ENCODE measurements at places on chromosomes 7 and 10.

GRCh38 chr10:90804354-90804753 is 53.5 kb downstream of the HTR7 start:
- no peak for DNase-seq

DNA sequence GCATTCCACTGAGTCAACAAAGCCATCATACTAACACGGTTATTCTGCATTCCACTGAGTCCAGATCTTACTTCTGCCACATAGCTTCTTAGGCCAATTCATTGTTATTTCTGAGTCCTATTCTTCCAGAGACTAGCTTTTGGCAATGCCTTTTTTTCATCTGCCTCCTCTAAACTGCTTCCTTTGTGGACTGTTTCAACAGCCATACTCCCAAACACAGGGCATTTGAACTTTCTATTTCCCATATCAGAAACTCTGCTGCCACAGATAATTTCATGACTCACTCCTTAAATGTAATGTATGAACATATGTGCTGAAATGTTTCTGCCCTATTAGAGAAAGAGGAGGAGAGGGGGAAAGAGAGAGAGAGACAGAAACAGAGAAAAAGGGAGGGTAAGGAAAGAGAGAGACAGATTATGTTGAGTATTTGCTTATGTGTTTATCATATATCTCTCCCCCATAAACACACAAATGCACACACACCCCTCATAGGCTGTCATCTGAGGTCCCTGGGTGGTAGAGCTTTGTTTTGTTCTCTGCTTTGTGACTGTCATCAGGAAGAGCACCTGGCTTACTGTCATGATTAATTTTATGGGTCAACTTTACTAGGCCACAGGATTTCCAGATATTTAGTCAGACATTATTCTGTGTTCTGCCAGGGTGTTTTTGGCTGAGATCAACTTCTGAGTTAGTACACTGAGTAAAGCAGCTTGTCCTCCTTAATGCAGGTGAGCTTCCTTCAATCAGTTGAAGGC is 308.0 kb upstream of the KCND2 start:
- DNase-seq: no peak

- DNase-seq: peak; percentile 72
Measured at GRCh38 chr7:74542558-74543117, 88.9 kb downstream of the GTF2IRD1 start.

DNA sequence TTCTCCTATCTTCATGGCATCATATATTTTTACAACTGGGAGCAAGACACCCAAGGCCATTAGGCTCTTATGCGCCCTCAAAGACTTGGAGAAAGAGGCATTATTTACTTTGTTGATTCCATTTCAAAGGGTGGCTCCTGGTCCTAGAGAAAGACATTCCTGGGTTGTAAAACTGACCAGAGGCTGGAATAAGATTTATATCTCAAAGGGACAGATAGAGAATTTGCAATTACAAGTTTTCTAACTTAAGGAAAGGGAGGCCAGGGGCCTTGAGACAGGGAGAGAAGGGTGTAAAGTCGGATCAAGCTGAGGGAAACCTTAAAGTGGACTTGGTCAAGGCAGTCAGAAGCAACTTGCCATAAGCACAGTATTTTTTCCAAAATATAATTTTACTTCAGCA is 1086.0 kb downstream of the SORCS3 start:
- DNase-seq: no peak

GRCh38 chr7:42096268-42096667 is 140.7 kb downstream of the GLI3 start:
- DNase-seq: no peak

GRCh38 chr10:103082683-103083082 is 110.4 kb downstream of the NT5C2 start:
- no peak for DNase-seq

GRCh38 chr10:119546009-119546408 is 3.5 kb upstream of the RGS10 start:
- DNase-seq: no peak

DNA sequence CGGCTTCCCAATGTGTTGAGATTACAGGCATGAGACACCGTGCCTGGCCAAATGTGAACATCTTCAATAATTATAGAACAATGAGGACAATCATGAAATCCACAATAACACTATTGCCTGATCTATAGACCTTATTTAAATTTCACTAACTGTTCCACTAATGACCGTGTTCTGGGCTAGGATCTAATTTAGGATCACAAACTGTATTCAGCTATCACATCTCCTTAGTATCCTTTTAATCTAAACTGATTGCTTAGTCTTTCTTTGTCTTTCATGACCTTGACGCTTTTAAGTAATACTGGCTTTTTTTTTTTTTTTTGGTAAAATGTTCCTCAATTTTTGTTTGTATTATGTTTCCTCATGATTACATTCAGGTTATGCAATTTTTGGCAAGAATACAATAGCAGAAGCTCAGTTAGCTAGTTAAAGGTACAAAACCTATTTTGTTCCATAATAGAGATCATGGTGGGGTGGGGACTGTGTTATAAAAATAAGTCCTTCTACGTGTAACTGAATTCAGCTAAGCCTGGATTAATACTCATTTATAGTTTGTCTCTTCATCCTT is 158.4 kb downstream of the AOAH start:
- DNase-seq: no peak

GRCh38 chr10:79923669-79924068 is 25.2 kb downstream of the SFTPD start:
- no peak for DNase-seq

- DNase-seq: no peak
Measured at GRCh38 chr7:157442456-157442855, 105.7 kb downstream of the DNAJB6 start.

- no peak for DNase-seq
Measured at GRCh38 chr10:122033224-122033926, 44.4 kb downstream of the TACC2 start.

- no peak for DNase-seq
Measured at GRCh38 chr10:133397938-133398337, 4.0 kb downstream of the MTG1 start.

- DNase-seq: peak; percentile 53
Measured at GRCh38 chr10:49606981-49607535, 3.1 kb upstream of the SLC18A3 start.

- DNase-seq: no peak
Measured at GRCh38 chr10:88651101-88651551, 13.1 kb upstream of the LIPF start.
